ENCODE measurements at places on chromosomes 5 and 9.

DNA sequence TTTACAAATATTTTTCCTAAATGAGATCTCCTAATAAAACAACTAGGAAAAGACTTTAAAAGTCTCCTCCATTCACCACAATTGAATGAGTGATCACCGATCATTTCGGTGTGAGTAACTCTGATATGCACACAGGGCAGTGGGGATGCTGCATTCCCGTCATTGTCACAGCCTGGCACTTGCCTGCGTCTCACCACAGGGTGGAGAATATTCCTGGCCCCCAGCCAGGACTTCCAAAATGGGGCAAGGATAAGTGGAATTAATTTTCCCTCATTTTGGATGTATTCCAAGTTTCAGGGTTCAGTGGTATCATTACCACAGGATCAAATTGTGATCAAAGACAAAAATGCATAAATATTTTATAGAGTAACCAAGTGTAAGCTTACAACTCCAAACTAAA, 107.1 kb downstream of the CTNND2 start:
- DNase-seq = no peak

DNA sequence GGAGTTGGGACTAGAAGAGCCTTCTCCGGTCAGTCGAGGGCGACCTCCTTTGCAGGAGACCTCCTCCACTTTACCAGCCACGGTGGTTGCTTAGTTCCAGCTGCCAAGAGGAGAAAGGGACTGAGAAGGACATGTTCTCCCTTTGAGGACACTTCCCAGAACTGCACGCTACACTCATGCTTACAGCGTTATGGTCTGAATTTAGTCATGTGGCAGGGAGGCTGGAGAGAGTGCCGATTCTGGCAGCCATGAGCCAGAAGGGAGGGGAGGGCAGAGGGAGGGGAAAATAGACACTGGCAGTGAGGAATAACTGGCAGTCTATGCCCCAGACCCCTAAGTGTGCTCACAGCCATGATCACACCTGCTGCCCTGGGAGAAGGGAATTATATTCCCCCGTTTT, 47.8 kb downstream of the TSPAN17 start:
- no peak for DNase-seq

DNA sequence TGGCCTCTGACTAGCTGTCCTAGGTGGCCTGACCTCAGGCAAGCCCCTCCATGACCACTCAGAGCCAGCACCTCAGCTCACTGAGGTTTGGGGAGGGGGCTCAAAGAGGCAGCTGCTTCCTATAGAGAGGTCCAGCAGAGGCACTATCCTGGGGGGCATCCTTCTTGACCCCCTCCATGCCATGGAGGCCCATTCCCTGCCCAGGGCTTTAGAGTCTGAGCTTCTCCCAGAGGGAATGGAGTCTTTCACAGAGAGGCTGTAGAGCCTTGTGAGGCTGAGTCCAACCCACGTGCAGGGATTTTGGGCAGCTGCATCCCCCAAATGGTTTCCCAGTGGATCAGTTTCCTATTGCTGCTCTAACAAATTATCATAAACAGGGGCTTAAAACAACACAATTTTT, 16.9 kb downstream of the IRF1 start:
- DNase-seq = no peak

DNA sequence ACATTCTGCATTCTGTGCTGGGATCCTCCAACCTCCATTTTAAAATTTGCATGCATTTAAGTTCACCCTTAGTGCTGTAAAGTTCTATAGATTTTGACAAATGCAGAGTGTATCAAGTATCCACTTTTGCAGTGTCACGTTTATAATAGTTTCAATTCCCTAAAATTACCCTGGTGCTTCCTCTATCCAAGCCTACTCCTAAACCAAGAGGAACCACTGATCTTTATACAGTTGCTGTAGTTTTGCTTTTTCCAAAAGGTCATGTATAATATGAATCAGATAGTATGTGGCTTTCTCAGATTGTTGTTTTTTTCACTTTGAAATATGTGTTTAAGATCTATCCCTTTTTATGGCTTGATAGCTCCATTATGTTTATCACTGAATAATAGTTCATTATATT, 468.4 kb upstream of the CDH6 start:
- DNase-seq = no peak

DNA sequence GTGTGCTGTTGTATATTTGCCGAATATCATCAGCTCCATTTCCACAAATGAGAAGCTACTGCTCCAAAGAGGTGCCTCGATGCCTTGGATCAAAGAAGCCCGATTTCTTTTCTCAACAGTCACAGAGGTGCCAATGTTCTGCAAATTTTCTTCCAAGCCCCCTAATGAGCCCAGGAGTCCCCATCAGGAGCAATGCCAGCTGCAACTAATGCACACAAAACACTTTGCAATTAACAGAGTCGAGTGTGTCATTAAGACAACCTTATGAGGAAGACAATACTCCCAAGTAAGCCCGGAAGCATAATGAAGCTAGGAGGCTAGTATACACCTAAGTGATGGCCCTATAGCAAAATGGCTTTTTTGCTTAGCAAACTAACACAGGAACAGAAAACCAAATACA, 247.0 kb downstream of the TRIM32 start:
- no peak for DNase-seq

DNA sequence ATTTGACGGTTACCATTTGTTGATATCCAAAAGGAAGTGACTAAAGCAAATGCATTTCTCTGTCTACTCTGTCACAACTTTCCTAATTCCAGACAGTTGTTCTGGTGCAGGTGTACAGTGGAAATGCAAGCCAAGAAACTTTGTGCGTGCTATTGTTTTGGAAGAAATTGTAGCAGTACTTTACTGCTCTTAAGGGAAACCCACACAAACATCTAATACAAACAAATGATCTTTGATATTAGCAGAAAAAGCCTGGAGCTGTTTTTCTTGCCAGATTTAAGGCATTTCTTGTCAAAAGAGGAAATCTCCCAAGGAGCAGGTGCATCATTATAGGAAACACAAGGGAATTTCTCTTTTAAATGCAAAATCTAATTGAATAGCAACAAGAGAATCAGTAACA, 2.0 kb downstream of the SNCAIP start:
- no peak for DNase-seq

DNA sequence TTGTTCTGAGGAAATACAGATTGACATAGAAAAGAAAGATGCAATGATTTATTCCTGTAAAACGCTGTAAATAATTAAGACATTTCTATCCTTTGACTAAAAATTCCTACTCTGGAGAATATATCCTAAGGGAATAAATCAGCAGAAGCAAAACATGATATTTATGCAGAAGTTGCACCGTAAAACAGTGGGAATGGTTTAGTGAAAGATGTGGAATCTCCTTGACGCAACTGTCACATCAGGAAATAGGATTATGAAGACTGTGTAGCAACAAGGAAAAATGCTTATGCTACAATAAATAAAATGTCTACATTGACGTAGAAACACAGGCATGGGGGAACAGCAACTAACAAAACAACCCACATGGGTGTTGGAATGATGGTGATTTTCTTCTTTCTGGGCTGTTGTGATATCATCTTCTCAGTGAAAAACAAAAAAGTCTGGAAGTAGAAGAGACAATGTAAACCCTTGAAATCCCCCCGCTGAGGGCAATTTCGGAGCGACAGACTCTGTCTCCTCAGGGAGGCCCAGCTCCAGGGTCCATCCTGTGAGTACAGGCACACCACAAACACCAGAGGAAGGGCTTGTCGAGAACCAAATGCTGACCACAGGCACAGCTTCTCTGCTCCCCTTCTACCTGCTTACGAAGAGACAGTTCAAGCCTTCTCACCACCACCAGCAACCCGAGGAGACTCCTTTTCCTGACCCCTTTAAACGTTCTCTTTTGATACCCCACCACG, 25.2 kb downstream of the COL23A1 start:
- no peak for DNase-seq

- no peak for DNase-seq
Observed at GRCh38 chr5:53900677-53901076, 340.2 kb downstream of the NDUFS4 start.

DNA sequence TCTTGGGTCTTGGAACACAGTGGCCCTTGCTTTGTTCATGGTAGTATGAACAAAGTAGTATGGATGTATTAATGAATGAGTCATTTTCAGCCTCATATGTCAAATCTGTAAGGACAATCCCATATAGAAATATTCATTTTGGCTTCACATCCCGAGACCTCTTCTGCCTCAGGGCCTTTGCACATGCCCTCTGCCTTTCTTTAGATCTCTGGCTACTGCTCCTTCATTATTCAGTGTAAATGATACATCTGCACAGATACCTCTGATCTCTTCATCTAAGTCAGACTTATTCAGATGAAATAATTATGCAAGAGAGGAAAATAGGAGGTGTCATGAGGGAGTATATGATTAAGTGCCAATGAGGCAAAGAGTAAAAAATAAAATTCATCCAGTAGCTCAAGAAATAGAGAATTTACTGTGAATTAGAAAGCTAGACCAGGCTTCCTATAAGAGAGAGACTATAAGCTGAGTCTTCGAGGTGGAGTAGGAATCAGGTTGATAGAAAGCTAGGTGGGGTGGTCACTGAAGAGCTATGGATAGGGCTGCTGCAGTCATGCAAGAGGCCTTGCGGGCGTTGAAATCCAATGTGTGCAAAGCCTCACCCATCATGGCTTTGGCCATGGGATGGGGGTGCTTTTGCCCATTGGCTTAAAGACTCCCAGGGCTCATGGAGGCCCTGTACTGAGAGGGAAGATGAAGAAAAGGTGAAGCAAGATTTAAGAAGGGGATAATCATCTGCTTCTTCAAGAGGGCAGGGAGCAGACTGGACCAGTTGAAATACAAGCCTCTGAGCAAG, 3.7 kb upstream of the TTLL11 start:
- peak; percentile 34 for DNase-seq

GRCh38 chr5:122713041-122713440, 61.8 kb upstream of the SNX2 start:
- DNase-seq = no peak

DNA sequence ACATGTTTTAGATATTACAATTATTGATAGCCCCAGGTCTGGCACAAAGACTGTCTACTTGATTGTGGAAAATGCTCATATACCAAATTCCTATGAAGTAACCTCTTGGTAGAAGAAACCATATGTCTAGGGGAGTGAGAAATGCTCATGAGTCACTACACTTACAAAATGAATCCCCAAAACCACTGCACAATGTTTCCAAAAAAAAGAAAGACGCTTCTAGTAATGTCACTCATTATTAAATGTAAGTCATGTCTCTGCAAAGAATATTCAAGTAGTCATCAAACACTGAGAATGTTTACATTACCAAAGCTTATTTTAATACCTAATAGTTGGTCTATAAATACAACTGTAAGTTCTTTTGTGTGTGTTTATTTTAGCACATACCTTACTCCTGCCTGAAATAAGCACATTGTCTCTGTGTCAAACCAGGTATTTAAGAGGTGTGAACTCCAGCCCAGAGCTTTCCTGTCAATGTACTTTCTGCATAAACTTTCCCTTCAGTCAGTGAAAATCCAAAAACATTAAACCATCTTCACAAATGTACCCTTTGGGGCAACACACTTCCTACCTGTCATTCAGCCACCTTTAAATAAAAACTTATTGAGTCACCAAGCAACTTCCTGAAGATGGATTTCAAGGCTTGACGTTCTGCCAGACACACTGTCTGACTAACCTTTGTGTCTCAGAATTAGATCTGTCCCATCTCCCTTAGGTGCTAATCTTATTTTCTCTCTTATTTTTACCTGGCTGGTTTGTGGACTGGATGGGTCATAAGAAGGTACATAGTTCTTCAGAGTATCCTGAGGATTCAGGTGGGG, 194.0 kb downstream of the NFIB start:
- DNase-seq = no peak

DNA sequence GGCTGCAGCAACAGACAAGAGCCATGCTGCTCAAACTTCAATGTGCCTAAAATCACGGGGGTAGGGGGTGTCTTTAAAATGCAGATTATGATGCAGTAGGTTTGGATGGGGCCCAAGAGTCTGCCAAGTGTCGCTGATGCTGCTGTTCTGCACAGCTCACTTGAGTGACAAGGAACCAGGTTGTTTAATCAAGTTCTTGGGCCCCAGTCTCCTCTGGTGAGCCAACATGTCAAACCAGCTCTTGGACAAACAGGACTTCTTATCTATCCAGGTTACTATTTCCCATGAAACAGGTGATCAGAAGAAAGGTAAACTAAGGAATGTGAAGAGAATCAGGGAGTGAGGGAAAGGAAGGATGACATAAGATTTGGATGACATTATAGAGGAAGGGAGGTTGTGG, 78.0 kb downstream of the APBA1 start:
- no peak for DNase-seq

- DNase-seq = no peak
Observed at GRCh38 chr5:20694121-20694520, 706.1 kb upstream of the CDH18 start.

DNA sequence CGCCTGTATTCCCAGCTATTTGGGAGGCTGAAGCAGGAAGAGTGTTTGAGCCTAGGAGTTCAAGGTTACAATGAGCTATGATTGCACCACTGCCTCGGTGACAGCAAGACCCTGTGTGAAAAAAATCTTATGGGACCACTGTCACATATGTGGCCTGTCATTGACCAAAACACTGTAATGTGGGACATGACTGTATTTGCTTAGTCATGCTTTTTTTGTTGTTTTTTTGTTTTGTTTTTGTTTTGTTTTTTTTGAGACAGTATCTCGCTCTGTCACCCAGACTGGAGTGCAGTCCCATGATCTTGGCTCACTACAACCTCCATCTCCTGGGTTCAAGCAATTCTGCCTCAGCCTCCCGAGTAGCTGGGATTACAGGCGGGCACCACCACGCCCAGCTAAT, 13.5 kb downstream of the POLR1E start:
- DNase-seq = no peak

DNA sequence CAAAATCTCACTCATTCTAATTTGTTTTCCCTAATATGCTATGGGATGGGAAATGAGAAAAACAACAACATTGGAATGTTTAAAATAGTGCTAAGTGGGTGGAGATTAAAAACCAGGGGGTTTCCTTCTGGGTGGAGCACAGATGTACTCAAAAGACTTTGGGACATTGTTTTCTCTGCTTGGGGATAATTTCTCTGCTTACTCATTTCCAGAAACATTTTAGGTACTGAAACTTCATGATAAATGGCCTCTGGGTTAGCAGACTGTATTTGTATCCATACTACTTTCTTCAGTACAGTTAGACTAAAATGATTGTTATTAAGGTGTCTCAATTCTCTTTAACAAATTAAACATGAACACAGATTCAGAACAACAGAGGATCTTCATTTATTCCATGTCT, 17.4 kb downstream of the ELOVL7 start:
- DNase-seq = no peak
